CD4-positive, alpha-beta T cell treated with Interleukin-10 for 1 hour (primary cell): ENCODE measurements at places on chromosomes 2 and 18.

DNA sequence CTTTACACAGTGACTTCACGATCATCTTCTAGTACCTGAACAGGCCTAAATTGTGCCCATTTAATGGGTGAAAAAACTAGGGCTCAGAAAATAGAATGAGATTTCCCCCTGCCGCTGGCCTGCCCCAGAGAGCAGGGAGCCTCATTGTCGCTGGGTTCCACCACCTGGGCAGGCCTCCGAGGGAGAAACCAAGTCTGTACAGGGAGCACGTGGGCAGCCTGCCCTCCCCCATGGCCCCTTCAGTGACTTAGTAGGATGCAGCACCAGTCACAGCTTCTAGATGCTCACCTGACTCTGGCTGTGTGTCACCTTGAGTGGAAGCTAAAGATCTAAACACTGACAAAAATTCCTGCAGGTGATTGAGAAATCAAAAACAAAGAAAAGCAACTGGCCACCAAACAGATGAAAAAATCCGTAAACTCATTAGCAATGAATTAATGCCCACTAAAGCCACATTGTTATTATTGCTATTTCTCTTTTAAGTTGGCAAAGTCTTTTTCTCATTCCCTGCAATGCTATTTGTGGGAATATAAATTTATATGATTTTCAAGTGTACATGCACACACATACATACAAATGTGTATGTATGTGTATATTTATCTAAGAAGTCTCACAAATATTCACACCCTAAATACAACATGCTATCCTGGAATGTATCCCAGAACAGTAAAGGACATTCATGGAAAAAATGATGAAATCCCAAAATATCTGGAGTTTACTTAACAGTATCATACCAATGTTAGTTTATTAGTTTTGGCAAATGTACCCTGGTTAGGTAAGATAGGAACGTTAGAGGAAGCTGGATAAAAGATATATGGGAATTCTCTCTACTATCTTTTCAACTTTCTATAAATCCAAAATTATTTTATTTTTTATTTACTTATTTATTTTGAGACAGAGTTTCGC lies 18.7 kb upstream of the ASPRV1 start:
- no peak for DNase-seq

- DNase-seq, result no peak
Measured at GRCh38 chr18:23203891-23204432, 68.7 kb downstream of the CABLES1 start.

DNA sequence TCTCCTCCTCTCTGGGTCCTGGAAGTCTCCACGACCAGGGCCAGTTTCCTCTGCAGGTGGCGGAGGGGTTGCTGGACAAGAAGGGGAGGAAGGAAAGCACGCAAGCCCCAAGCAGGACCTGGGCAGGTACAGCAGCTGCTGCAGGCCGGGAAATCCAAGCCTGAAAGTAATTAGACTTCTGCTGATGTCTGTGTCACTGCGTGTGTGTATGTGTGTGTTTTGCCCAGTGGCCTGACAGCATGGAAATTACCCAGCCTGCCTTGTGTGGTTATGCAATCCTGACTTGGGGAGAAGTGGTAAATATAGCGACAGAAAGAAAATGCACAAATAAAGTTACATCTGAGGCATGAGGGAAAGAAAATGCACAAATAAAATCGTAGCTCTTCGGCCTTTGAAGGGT lies 121.8 kb upstream of the ZBTB14 start:
- no peak for DNase-seq

- peak; percentile 78 for DNase-seq
Measured at GRCh38 chr2:23925702-23926289, 1.1 kb downstream of the ATAD2B start.

GRCh38 chr2:224887141-224887540 lies 155.1 kb downstream of the DOCK10 start:
- DNase-seq, result peak; percentile 11

DNA sequence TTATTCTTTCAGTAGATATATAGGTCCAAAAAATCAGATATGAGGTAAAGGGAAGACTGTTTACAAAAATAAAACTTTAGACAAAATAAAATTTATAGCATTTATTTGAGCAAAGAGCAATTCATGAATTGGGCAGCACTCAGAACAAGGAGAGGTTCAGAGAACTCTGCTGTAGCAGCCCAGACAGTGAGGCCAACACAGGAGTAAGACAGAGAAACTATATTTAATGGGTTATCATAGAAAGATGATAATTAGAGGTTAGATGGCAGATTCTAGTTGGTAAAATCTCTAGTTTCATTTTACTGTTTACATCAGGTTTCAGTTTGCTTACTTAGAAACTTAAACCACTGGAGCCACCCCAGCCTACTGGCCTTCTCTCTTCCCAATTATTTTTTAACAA lies 30.1 kb upstream of the SP140L start:
- no peak for DNase-seq

- no peak for DNase-seq
Measured at GRCh38 chr2:235833971-235834620, 334.1 kb downstream of the GBX2 start.

GRCh38 chr2:170320948-170321347 lies 143.0 kb downstream of the MYO3B start:
- no peak for DNase-seq

DNA sequence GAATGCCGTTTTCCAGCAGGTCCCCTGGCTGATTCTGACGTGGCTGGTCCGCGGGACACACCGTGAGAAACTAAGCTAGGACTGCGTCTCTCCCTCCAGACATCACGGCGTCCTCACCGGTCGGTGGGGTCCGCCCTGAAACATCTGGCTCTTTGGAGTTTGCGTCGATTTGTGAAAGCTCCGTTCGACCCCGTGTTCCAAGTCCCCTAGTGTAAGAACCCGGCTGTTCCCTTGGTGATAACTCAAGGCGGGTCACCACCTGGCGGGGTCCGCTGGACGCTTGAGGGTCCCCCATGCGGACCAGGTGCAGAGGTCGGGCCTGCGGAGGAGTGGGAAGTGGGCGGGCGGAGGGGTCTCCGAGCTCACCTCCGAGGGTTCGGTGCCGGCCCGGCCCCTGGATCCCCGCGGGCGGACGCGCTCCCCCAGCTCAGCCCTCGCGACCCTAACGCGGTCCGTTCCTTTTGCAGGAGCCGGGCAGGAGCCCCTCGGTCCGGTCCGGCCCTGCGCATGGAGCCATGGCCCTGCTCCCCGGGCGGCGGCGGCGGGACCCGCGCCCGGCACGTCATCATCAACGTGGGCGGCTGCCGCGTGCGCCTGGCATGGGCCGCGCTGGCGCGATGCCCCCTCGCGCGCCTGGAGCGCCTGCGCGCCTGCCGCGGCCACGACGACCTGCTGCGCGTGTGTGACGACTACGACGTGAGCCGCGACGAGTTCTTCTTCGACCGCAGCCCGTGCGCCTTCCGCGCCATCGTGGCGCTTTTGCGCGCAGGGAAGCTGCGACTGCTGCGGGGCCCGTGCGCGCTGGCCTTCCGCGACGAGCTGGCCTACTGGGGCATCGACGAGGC lies 65.6 kb downstream of the KCNG2 start:
- no peak for DNase-seq

DNA sequence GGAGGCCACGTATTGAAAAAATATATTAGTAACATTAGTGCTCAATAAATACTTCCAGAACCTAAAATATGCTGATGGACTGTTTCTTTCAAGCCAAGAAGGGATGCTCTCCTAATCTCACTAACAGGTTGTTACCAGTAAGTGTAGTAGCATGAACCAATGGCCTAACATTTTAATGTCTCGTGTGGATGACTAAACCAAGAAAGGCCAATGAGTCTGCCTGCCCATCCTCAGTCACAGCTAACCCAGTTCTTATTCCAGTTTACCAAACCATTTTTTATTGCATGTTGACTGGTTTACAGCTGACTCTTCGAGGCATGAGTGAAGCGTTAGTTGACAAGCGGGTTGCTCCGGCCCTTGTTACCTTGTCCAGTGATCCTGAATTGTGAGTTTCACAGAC lies 45.1 kb upstream of the TNFRSF11A start:
- DNase-seq, result no peak

GRCh38 chr2:134420259-134420658 lies 166.4 kb downstream of the MGAT5 start:
- DNase-seq, result no peak

GRCh38 chr2:150983314-150983897 lies 278.3 kb downstream of the RBM43 start:
- DNase-seq, result no peak

DNA sequence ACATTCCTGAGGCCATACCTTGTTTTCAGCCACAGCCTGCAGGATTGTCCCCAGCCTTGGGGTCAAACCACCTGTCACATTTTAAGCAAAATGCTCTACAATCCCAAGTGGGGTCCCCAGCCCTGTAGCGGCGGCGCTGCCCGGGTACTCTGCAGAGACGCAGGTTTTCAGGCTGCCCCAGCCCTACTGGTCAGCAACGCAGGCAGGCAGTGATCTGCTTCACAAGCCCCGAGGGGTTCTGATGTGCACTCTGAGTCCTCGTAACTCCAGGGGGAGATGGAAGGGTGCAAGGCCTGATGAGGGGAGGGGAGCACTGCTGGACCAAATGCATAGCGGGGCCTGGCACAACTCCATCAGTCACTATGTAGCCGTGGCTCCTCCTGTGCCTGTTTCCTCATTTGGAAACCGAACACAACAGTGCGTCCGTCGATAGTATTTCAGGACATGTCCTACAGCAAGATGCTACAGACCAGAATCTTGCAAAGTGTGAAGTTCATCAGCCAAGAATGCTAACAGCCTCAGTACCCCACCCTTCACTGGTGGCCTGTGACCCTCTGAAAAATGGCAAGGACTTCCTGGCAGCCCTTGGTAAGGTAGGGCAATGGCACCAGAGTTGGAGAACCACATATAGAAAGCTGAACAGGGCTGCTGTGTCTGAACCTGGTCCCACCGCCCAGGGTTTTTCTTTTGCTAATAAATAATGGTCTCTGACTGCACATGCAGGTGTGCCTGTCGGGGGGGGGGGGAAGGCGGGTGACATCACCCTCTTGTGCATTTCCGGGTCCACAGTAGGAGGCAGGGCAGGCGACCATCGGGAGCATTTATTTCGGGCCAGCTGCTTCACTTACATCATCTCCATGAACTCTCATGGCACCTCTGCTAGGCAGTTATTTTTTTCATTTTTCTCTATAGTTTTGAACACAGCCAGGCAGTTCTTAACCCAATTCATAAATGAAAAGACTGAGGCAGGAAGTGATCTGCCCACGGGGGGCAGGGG lies 50.6 kb upstream of the TFCP2L1 start:
- DNase-seq, result no peak

DNA sequence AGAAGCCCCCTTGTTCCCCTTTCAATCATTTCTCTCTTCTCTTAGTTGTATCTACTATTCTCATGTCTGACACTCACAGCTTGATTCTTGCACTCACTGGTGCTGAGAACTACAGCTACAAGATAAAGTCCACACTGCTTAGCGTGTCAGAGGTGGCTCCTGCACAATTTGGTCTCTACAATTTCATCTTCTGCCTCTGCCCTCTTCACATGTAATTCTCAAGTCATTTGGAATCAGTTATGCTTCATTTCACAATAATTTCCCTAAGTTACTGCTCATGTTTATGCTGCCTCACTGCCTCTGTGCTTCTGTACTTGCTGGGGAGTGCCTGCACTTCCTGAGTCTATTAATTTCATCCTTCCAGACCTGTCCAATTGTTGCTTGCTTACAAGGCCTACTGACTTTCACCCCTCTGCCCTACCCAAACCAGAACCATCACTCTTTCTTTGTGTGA lies 11.6 kb upstream of the NAB1 start:
- no peak for DNase-seq

DNA sequence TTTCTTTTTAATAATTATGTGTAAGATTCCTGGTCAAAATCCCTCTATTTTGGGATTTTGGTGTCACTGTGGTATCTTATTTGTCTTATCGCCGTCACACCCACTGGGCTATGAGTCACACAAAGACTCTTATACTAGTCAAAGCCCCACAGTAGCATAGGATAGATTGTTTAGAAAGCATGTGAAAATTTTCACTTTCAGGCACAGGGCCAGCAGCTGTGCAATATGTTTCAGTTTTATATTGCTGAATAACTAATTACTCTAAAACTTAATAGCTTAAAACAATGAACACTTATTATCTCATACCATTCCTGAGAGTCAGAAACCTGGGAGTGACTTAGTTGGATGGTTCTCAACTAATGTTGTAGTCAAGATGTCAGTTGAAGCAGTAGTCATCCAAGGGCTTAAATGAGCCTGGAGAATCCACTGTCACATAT lies 24.0 kb downstream of the CFAP210 start:
- DNase-seq, result no peak

GRCh38 chr2:234741976-234742375 lies 209.8 kb upstream of the SH3BP4 start:
- DNase-seq, result no peak

- no peak for DNase-seq
Measured at GRCh38 chr2:64928813-64929212, 60.4 kb upstream of the SLC1A4 start.
